ENCODE measurements at places on chromosomes 12 and 14. TPM values are rescaled to one million over a fixed set of nuclear protein-coding genes. Genes with fewer than 3 reads are reported as not detected.

DNA sequence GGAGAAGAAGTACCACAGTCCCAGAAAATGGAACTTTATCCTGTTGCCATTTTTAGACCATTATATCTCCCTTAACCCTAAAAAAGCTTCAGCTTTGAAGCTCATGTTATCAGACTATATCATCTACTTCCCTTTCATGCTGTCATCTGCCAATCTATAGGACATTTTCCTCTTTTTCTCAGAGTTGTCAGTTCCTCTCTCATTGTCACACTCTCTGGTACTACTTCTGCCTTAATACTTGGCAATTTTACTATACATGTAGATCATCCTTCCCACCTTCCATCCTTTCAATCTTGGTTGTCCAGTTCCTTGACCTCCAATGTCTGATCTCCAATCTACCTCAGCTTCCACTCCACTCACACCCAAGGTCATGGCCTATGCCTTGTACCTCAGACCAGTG is 57.4 kb downstream of the SLC15A5 start:
- DNase-seq = no peak

DNA sequence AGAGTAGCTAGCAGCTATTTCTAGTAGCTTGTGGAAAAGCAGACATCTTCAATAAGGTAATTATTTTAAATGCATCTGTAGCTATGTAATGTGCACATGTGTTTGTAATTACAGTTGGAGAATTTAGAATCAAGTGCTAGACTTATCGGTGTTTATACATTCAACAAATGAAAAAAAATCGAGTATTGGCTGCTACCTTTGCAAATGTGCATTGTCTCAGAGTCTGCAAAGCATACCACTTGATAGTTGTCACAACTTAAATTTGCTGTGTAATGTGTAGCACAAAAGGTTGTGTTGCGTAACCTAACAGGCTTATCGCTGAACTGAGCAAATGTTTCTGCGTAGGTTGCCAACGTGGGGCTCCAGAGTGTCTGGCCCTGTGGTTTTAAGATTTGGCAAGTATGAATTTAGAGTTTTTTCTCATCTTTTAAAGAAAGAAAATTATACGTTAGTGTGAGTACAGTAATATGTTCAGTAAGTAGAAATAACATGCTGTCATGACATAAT is 44.3 kb downstream of the TMTC2 start:
- DNase-seq = no peak

- peak; percentile 68 for DNase-seq
These were observed 305.6 kb downstream of the RAD51B start for GRCh38 chr14:68124979-68125731.

GRCh38 chr12:85558684-85559083 is 277.5 kb downstream of the RASSF9 start:
- no peak for DNase-seq

Gene CPNE6
- 0.19 TPM for total RNA-seq
